Activated T-cell treated with anti-CD3 and anti-CD28 coated beads for 48 hours (primary cell): ENCODE measurements at places on chromosomes 7 and 10.

GRCh38 chr10:117078168-117078837 lies 59.8 kb downstream of the VAX1 start:
- DNase-seq, result no peak

DNA sequence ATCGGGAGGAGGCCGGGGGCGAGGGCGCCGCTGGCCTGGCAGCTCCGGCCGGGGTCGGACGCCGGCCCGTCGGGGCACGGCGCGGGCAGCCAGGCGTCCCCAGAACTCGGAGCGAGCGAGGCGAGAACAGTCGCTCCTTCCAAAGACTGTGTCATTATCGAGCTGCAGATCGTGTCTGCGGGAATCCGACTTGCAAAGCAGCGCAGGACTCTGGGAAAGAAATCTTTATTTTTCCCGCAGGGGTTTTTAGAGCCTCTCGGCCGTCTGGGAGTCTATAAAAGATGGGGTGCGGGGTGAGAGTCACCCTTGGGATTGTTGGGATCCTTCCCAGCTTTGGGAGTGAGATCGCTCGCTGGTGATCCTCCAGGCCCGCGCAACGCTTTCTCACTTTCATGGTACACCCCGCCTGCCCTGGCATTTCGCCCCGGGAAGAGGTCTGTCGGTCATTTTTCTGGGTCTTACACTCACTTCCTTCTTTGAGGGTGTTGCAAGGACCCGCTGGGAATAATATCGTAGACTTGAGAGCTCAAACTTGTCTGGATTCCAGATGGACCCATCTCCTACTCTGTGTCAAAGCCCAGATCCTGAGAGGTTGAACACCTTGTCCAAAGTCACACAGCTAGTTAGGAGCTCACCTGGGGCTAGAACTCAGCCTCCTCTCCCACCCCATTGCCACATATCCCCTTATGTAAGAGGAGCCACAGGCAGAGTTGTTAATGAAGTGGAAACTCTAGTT lies 1.0 kb downstream of the UBTD1 start:
- DNase-seq, result no peak

DNA sequence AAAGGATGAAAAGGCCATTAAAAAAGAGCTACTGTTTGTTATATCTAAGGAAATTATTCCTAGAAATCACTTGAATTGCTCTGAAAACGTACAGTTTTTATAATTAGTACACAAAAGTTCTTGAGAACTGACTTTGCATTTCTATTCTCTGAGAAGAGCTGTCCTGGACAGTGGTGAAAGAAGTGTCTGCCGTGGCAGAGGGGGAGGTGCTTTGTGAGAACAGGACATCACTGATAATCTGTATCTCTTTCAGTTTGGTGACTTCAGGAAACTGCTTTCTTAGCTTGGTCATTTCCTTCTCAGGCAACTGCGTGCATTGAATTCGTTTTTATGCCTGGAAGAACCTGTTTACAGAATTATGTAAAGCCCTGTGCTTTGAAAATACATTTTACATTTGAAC lies 52.1 kb downstream of the POLL start:
- DNase-seq, result no peak

DNA sequence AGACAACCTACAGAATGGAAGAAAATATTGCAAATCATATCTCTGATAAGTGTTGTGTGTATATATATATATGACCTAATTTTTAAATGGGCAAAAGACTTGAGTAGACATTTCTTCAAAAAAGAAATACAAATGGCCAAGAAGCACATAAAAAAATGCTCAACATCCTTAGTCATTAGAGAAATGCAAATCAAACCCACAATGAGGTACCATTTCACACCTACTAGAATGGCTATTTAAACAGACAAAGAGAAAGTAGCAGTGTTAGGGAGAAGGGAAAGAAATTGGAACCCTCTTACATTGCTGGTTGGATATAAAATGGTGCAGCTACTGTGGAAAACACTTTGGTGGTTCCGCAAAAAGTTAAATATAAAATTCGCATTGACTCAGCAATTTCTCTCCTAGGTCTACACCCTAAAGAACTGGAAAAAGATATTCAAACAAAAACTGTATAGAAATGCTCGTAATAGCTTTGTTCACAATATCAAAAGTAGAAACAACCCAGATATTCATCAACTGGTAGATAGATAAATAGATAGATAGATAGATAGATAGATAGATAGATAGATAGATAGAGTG lies 16.3 kb downstream of the ACSL5 start:
- no peak for DNase-seq
